ENCODE measurements at places on chromosomes 16 and 17.

- no peak for DNase-seq
Measured at GRCh38 chr16:70402916-70403659, 35.8 kb downstream of the ST3GAL2 start.

DNA sequence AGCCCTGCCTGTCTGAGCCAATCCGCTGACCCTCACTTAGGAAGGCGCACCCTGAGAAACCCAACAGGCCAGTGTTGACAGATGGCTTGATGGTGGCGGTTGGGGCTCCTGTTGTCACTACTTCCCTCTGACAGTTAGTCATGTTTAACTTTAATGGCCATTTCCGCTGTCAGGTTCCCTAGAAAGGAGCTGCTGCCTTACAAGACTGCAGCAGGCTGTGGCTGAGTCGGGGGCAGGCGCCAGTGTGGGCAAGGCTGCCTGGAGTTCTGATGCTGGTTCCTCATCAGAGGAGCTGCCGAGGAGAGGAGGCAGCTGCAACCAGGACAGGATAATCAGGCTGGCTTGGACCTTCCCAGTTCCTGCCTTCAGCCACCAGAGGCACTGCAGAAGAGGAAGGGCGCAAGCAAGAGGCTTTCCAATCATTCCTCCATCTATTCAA is 223.2 kb upstream of the DYNLRB2 start:
- no peak for DNase-seq

DNA sequence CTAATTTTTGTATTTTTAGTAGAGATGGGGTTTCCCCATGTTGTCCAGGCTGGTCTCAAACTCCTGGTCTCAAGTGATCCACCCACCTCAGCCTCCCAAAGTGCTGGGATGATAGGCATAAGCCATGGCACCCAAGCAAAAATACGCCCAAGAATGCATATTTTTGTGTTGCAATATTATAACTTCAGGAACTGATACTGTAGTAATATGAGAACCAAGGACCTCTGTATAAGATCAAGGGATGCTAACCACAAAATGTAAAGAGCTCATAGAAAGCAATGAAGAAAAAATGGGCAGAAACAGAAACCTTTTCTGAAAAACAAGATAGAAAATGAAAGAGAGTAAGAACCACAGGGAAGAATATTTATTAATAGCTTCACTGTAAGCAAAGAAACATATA is 183.6 kb upstream of the RPL38 start:
- no peak for DNase-seq

GRCh38 chr17:38867179-38867967 is 2.5 kb upstream of the LASP1 start:
- peak; percentile 72 for DNase-seq

DNA sequence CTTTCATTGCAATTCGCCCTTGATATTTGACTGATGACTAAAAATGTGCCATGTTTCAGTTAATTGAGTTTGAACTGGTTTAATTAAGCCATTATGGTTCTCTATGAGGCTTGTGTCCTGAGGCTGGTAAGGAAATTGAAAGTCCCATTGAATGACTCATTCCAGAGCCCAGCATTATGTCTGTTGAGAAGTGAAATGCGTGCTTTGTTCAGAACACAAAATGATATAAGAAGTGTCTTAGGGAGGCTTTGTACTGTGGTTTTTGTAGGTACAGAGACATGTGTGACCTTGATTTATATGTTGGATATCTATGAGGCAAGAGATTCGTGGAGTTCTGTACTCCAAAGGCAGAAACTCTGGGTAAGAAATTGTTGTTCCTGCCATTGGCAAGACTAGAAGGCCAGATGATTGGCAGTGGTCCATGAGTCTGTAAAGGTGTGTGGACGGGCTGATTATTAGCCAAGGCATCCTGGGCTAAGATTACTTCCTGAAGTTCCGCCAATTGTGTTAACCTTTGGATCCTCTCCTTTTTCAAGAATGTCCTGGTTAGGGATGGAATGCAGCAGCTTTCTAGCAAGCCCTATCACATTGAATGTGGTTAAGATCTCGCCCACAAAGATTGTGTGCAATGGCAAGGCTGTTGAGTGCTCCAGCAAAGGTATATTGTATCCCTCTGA is 103.7 kb downstream of the NPIPB5 start:
- no peak for DNase-seq
